SK-N-SH (cell line): ENCODE measurements at places on chromosomes 5 and 9.

DNA sequence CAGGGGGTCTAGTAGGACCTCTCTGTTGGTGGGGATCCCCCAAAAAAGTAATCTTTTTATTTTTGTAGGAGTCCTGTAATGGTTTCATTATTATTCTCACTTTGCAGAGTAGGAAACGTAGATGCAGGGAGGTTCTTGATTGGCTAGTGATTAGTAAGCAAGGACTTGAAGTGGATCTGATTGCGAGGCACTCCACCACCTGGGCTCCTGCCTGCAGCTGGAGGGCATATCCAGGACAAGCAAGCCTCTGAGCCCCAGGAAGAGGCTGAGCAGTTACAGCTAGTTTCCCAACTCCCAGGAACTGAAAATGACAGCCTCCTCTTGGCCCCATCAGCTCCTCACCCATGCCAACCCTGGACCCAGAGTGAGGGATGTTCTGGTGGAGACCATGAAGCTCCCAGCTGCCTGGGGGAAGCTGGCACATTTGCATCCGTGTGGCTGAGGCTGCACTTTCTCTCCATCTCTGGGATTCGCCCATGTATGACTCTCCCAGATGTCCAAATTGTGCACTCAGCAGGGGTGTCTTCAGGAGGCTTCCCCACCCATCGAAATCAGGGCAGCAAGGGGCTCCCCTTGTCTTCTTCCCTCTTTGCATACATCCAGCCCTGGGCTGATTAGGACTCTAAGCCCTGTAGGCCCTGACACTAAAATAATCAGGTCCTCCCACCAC lies 10.2 kb downstream of the KCNIP1 start:
- no peak for DNase-seq

DNA sequence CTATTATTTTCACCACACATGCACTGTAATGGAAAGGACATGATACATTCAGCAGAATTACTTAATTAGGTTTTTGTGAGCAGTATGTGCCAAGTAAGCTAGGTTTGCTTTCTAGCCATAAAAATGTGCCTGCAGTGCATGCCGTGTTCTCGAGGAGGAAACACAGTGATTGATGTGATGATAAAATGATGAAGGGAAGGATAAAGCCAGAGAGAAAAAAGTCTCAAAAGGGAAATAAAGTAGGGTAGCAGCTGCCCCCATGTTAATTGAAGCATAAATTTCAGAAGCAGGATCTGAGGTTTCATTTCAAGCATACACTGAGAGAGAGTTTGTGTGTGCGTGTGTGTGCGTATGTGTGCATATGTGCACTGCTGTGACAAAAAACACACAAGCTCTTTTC lies 714.2 kb upstream of the C9orf72 start:
- DNase-seq, result peak; percentile 11

DNA sequence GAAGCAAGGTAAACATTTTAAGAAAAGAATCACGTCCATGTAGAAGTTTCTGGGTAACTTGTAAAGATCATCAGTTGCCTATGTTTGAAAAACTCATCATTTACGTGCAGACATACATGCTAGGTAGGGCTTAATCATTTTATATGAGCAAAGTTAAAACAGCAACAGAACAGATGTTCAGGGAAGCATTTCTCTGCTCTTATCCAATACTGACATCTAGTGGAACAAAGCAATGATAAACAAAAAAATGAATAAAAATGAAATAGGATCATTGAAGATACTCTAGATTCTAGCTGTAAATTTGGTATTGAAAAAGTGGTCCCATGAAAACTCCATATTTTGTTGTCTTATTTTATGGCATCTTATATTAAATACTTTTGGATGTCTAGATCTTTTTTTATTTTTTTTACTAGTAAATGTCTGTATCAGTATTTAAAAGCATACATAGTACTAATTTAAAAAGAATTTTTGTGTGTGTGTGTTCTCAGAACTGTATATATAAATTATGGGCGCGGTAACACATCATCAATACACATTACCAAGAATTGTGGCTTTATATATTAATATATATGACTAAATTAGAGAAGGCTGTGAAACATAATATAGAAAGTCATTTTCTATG lies 1050.2 kb downstream of the CDH12 start:
- DNase-seq, result peak; percentile 6

DNA sequence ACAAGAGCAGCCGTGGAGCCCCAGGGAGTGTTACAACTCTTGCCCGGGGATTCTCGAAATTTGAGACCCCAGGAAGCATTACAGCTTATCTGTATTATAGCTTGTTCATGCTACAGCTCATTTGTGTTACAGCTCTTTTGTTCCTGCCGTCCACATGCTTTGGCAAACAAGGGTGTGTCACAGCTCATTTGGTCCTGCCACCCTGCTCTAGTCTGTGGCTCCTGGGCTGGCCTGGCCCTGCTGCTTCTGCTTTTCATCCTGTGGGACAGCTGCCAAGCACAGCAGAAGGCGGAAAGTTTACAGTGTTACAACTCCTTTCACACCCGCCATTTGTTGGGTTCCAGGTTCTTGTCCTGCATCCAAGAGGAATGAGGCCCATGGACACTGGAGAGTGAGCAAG lies 685.0 kb downstream of the SLCO4C1 start:
- no peak for DNase-seq

DNA sequence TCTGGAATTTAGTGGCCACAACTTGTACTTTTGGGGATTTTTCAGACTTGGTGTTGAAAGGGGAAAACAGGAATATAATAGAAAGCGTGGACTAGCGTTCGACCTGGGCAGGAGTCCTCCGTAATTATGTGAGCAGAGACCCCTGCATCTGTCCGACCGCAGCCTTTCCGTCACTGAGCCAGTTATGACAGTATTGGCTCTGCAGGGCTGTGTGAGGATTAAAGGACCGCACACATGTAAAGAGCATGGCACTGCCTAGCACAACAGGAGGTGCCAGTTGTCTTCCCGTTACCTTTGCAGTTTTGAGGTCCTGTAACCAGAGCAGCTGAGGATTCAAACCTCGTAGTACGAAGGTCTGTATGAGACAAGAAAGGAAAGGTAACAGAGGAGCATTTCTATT lies 1.2 kb downstream of the B4GALT7 start:
- DNase-seq, result no peak

GRCh38 chr5:66974256-66974655 lies 222.3 kb downstream of the CD180 start:
- DNase-seq, result no peak

GRCh38 chr5:1685066-1685465 lies 114.6 kb downstream of the MRPL36 start:
- no peak for DNase-seq

DNA sequence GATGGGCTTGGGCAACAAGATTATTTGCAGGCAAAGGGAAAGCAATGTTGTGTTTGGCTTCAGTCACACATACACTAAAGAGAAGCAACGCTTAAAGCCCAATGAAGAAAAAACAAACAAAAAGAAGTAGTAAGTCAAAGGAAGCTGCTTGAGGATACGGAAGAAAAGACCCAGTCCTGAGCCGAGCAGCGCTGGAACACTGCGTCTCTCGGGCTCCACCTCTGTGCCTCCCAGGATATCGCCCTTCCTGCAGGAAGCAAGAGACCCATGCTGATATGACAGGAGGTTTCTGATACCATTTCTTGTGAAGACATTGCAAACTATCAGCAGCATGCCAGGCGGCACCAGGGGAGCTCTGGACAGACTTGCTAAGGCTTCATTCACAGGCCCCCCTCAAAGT lies 9.9 kb downstream of the GNAQ start:
- no peak for DNase-seq

- no peak for DNase-seq
Measured at GRCh38 chr5:163189023-163189553, 248.3 kb upstream of the CCNG1 start.

DNA sequence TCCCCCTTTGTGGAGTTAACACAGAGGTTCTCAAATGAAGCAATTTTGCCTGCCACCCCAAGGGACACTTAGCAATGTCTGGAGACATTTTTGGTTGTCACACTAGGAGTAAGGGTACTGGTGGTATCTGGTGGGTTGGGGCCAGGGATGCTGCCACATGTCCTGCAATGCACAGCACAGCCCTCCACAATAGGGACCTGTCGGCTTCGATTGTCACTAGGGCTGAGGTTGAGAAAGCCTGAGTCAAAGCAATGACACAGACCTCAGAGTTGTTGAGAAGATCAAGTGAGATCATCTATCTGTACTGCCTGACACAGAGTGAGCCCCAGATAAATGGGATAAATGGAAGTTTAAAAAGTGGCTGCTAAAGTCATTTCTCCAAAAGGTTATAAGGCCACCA lies 249.2 kb upstream of the KLF4 start:
- no peak for DNase-seq
